Esophagus muscularis mucosa (tissue), 4 donors: ENCODE measurements at places on chromosomes 2 and 18.

- no peaks in the 10 kb centered on the region for H3K27me3 ChIP-seq
- no peaks in the 10 kb centered on the region for H3K4me1 ChIP-seq
- peaks cover 3% of the 10 kb centered on the region for H3K36me3 ChIP-seq
- H3K27ac ChIP-seq: no peak overlapping the region
- DNase-seq: no peak
These were observed 36.8 kb upstream of the RIOK3 start for GRCh38 chr18:23416298-23416697.

GRCh38 chr2:47908682-47909081 lies 2.4 kb upstream of the FBXO11 start:
- no peak for DNase-seq
- no peaks in the 10 kb centered on the region for H3K36me3 ChIP-seq
- H3K27ac ChIP-seq: no peak overlapping the region
- H3K4me1 ChIP-seq: peaks cover 11% of the 10 kb centered on the region
- no peak overlapping the region for H3K4me3 ChIP-seq
- no peaks in the 10 kb centered on the region for H3K27me3 ChIP-seq

- no peaks in the 10 kb centered on the region for H3K27me3 ChIP-seq
- no peaks in the 10 kb centered on the region for H3K36me3 ChIP-seq
- H3K27ac ChIP-seq: peak overlapping the region; percentile 77
- peaks cover 71% of the 10 kb centered on the region for H3K4me1 ChIP-seq
These were observed 21.4 kb upstream of the RHOB start for GRCh38 chr2:20425371-20425881.

DNA sequence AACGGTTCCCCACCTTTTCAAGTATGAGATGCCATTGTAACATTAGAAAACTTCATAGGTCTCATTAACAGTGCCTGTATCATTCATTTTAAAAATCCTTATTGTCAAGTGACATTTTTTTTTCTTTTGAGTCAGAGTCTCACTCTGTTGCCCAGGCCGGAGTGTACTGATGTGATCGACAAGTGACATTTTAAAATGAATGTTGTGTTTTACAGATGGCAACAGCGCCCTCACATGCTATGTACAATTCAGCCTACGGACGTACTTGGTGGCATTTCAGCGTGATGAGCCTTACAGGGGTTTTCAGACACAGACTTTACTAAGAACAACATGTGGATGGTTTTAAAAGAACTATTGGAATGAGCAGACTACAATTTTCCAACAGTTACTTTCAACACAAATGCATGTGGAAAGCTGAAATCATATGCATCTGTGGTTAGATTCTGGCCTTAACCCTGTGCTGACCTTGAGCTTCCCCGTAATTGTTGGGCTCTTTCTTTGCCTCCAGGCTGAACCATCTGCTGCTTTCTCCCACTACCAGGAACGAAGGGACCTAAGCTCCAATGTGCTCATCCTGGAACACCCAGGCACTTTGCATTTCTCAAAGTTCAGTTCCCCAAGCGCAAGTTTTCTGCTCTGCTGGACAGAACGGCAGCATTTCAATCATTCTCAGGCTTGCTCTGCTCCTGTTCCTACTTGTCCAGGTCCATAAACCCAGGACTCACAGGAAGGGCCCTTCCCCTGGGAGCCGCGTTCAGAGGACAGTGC lies 119.9 kb upstream of the NDUFV2 start:
- peaks cover 4% of the 10 kb centered on the region for H3K4me1 ChIP-seq
- no peak for DNase-seq
- H3K4me3 ChIP-seq: no peak overlapping the region
- no peaks in the 10 kb centered on the region for H3K27me3 ChIP-seq
- no peak overlapping the region for H3K27ac ChIP-seq

- no peak overlapping the region for H3K27ac ChIP-seq
- H3K27me3 ChIP-seq: no peaks in the 10 kb centered on the region
- no peak for DNase-seq
- no peaks in the 10 kb centered on the region for H3K4me1 ChIP-seq
- no peaks in the 10 kb centered on the region for H3K36me3 ChIP-seq
These were observed 125.8 kb downstream of the VWC2L start for GRCh38 chr2:214536625-214537024.

DNA sequence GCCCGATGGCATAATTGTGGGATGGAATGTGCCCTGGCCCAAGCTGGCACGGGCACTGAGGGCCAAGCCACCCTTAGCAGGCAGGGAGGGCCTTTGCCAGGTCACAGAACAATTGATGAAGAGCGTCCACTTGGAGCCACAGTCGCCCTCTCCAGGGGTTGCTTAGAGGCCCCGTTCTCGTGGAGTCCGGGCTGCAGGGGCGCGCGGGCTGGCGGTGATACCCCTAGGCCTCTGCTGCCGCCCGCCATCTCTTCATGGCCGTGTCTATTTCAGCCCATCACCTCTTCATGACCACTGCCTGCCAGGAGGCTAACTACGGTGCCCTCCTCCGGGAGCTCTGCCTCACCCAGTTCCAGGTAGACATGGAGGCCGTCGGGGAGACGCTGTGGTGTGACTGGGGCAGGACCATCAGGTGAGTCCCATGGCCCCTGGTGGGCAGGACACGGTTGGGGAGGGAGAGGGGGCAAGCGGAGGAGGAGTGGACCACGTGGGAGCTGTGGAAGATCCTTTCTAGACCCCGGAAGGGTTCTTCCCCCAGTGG lies 17.6 kb downstream of the RAMP1 start:
- no peak for DNase-seq
- no peaks in the 10 kb centered on the region for H3K36me3 ChIP-seq
- H3K27me3 ChIP-seq: no peaks in the 10 kb centered on the region
- H3K27ac ChIP-seq: peak overlapping the region; percentile 82
- no peak overlapping the region for H3K4me3 ChIP-seq

DNA sequence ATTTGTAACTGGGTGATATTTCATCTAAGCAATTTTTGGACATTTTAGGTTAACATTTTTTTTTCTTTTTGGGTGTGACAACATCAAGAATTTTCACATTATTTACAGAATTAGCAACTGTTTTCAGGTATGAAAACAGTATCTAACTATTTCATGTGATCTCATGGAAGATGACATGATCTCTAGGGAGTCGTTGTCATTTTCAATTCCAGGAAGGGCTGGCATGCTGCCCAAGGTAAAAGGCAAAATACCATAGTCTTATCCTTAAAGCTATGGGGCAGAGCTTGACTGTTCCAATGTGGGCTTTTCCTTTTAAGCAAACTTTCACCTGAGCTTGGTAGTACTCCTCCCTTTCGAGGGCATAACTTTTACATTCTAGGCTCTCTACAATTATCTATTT lies 443.7 kb downstream of the DSEL start:
- DNase-seq: no peak
- no peak overlapping the region for H3K27ac ChIP-seq
- H3K4me1 ChIP-seq: no peaks in the 10 kb centered on the region
- no peak overlapping the region for H3K4me3 ChIP-seq
- no peaks in the 10 kb centered on the region for H3K36me3 ChIP-seq

GRCh38 chr2:15092691-15093090 lies 460.2 kb downstream of the LRATD1 start:
- H3K4me3 ChIP-seq: no peak overlapping the region
- H3K36me3 ChIP-seq: no peaks in the 10 kb centered on the region
- H3K27ac ChIP-seq: no peak overlapping the region
- H3K27me3 ChIP-seq: no peaks in the 10 kb centered on the region

DNA sequence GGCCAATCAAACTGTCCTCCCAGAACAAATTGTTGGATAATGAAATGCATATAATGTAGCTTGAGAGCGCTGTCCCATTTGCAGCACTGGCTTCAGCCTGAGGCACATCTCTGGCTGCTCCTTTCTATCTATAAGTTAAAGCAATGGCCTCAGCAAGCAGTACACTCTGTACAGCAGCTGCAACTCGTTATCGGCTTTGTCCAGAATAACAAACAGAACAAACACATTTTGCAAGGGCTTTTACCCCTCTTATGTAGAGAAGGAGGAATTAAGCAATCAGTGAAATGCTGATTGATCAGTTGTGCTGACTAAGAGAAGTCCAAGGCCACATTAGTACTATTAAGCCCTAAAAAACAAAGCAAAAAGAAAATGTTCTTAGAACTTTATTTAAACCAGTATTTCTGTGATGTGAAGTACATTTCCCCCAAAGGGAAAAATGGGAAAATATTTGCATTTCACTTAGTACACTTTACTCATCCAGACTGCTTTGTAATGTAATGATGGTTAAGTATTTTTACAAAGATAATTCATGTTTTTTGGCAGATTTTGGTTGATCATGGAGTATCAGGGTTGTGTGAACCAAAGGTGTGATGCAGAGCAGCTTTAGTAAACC lies 15.0 kb upstream of the CPS1 start:
- H3K27ac ChIP-seq: no peak overlapping the region
- no peaks in the 10 kb centered on the region for H3K4me1 ChIP-seq
- no peak overlapping the region for H3K4me3 ChIP-seq
- H3K36me3 ChIP-seq: no peaks in the 10 kb centered on the region
- H3K27me3 ChIP-seq: no peaks in the 10 kb centered on the region

DNA sequence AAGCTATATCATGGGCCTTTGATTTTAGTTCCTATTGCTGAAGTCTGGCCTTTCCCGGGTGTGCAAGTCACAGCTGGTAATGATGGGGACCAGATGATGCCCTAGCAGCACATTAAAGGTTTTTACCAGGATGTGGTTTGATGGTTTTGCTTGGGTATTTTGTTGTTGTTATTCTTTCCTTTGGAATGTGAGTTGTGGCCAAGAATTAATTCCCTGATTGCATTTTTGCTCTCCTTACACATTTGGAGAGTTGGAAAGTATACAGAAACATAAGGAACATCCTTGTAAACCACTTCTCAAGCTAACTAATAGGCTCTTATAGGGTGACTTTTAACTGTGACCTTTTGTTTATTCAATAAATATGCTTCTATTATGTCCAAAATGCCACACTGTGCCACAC lies 154.1 kb upstream of the MMADHC start:
- no peaks in the 10 kb centered on the region for H3K27me3 ChIP-seq
- no peaks in the 10 kb centered on the region for H3K36me3 ChIP-seq
- no peak for DNase-seq
- no peak overlapping the region for H3K4me3 ChIP-seq

GRCh38 chr2:112733456-112733855 lies 12.6 kb downstream of the NT5DC4 start:
- no peak for DNase-seq
- no peaks in the 10 kb centered on the region for H3K27me3 ChIP-seq
- H3K4me3 ChIP-seq: no peak overlapping the region
- peaks cover 10% of the 10 kb centered on the region for H3K4me1 ChIP-seq
- H3K36me3 ChIP-seq: no peaks in the 10 kb centered on the region
- no peak overlapping the region for H3K27ac ChIP-seq

GRCh38 chr2:184938221-184938985 lies 340.1 kb downstream of the ZNF804A start:
- H3K4me3 ChIP-seq: no peak overlapping the region
- no peak for DNase-seq
- no peaks in the 10 kb centered on the region for H3K36me3 ChIP-seq
- no peaks in the 10 kb centered on the region for H3K4me1 ChIP-seq
- no peaks in the 10 kb centered on the region for H3K27me3 ChIP-seq

DNA sequence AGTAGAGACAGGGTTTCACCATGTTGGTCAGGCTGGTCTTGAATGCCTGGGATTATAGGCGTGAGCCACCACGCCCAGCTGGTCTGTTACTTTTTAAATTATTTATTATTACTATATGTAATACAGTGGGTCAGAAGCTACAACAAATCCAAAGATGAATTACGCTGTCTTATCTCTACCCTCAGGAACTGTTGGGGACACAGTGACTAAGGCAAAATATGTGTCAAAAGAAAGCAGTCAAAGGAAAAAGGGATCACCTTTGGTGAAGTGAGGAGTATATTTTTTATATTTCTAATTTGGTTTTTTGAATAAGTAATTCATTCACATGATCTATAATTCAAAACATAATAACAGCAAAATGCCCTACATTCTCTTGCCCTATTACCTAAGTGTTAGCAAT lies 4.7 kb downstream of the CREB1 start:
- peak overlapping the region; percentile 91 for H3K27ac ChIP-seq
- no peaks in the 10 kb centered on the region for H3K36me3 ChIP-seq
- no peak overlapping the region for H3K4me3 ChIP-seq
- no peaks in the 10 kb centered on the region for H3K27me3 ChIP-seq

DNA sequence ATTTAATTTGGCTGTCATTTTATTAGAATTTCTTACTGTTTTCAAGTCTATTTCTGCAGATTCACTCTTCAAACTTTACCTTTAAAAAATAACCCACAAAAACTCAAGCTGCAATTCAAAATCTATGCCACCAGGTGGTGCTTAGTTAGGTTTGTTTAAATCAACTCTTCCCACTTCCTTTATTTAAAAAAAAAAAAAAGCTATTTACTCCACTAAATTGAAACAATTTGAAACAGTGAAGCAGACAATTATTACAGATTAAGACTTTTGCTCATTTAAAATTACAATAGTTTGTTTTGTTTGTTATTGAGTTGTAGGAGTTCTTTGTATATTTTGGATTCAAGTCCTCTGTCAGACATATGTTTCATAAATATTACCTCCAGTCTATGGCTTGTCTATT lies 300.0 kb downstream of the PDE11A start:
- H3K27me3 ChIP-seq: no peaks in the 10 kb centered on the region
- no peak overlapping the region for H3K27ac ChIP-seq
- H3K4me1 ChIP-seq: no peaks in the 10 kb centered on the region
- no peaks in the 10 kb centered on the region for H3K36me3 ChIP-seq
- DNase-seq: no peak

DNA sequence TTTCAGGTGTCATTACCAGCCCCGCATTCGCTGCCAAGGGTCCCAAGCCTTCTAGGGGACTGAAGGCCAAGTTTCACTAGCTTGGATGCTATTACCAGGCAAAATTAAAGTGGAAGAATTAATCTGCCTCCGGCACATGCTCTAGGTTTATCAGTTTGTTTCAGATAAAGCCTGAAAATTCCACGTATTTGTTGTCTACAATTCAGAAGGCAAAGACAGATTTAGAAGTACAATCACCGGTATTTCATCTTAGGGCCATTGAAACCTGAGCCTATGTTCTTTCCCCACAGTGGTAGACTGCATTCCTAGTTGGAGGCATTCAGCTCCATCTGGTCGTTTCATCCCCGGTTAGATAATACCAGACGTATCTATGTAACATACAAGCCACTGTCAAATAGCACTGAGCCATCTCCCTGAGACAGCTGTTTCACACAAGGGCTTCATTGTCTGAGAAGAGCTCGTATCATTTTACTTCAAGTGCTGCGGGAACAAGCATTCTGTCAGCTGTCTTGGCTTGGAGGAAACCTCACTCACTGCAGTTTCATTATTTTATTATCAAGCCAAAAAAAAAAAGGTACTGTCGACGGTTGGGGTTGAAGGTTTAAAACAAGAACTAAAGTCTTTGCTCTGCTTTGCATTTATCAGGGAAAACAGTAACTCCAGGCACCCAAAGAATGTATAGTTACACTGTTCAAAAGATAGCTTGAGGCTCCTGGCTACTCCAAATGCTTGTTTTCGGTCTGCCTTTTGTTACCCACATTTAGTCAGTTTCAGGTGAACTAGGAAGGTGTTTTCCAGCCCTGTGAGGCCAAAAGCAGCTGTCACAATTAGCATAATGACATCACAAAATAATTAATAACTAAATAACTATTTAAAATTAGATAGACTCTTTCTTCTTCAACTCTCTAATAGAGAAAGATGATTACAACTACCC lies 76.7 kb downstream of the TGIF1 start:
- no peaks in the 10 kb centered on the region for H3K27me3 ChIP-seq
- no peak for DNase-seq
